CD4-positive, alpha-beta T cell treated with Interleukin-4 for 1 hour (primary cell): ENCODE measurements at places on chromosomes 3 and 15.

- DNase-seq: no peak
Observed at GRCh38 chr3:5840056-5840455, 652.5 kb downstream of the EDEM1 start.

DNA sequence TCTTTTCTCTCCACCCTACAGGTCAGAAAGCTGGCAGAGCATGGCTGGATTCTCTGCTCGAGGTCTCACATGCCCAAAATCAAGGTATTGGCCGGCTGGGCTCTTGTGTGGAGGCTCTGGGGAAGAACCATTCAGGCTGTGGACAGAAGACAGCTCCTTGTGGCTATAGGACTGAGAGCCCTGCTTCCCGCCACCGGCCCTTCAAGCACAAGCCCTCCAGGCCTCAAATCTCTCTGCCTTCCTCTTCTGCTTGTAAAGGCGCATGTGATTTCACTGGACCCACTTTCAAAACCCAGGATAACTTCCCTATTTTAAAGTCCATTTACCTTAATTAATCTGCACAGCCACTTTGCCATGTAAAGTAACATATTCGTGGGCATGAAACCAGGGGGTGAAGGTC lies 36.2 kb upstream of the MGLL start:
- DNase-seq: no peak

DNA sequence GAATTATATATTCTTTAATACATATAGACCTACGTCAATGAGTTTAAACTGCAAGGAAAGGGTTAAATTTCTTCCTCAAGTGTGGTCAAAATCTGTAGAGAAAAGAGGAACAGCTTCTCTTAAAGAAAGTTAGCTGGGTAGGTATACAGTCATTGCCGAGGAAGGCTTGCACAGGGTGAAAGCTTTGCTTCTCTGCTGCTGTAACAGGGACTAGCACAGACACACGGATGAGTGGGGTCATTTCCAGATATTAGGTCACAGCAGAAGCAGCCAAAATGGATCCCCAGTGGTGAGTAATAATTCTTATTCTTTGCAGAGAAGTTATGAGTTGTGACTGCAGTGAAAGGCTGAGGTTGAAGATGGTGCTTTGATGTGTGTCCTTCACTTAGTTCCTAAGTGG lies at the start of gene CD86:
TSS of gene CD86 (plus strand) at position 148 of the 400 bp plus-strand sequence. CDS start at position 276, 128 bp downstream.
- no peak for DNase-seq

- no peak for DNase-seq
Observed at GRCh38 chr3:42729404-42730145, 27.0 kb upstream of the HHATL start.

- DNase-seq: no peak
Observed at GRCh38 chr3:62662677-62663076, 212.5 kb downstream of the CADPS start.

DNA sequence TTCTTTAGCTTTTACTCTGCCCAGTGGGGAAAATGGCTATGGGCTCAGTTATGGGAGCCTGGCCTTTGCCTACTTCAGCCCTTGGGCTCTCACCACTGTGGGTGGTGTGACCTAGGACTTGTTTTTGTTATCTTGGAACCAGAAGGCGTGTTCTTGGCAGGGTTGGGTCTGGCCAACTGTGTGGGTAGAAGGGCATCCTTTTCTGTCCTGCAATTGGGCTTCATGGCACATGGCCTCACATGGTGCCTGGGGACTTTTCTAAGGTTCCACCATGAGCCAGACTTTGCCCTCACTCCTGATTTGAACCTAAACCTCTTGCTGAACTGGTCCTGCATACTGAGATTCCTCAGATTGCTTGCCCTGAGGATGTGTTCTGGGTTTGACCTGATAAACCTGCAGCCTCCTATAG lies 1.7 kb downstream of the GLYCTK start:
- no peak for DNase-seq
